ENCODE measurements at places on chromosomes 2 and 18.

- no peak for DNase-seq
These were observed 810.8 kb downstream of the NRXN1 start for GRCh38 chr2:50221106-50221505.

DNA sequence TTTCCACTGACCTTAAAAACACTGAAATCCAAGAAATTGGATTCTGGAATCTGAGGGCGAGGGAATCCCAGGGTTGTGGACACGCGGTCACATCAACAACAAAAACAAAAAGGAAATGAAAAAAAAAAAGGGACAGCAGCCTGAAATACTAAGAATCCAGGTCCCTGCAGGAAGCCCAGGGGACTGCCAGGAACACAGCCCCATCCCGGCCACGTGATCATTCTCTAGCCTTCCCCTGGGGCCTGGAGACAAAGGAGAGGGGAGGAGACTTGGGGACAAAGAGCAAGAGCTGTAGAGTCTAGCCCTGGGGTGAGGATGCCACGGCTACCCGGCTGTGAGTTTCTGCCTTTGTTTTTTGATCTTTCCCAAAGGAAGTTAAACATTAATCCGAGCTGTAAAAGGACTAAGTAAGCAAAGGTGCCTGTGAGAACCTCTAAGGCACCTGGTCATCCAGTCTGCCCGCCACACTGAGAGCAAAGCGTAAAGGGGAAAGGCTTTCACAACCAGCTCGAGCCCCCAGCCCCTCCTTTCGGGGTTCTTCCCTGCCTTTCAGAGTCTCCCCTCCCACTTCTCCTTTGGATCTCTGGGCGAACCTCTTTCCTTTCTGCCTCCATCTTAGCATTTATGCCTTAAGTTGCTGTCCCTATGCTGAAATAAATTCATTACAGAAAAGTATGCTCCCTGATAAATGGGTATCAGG is 57.9 kb upstream of the MSH2 start:
- peak; percentile 83 for DNase-seq

GRCh38 chr2:219461047-219461514 is 26.4 kb downstream of the SPEG start:
- peak; percentile 67 for DNase-seq

- DNase-seq: no peak
These were observed 239.2 kb downstream of the CMPK2 start for GRCh38 chr2:6626401-6627012.
